Natural killer cell treated with Interleukin-12 subunit alpha and Interleukin-12 subunit beta and Interleukin-15 and Interleukin-18, amount 100 ng/mL, for 72 hours (primary cell): ENCODE measurements at places on chromosomes 2 and 18.

GRCh38 chr2:110680709-110681108 lies 2.8 kb upstream of the BUB1 start:
- H3K4me1 ChIP-seq: peaks cover 24% of the 10 kb centered on the region
- no peaks in the 10 kb centered on the region for H3K36me3 ChIP-seq
- H3K4me3 ChIP-seq: no peak overlapping the region
- peaks cover 12% of the 10 kb centered on the region for H3K27me3 ChIP-seq

DNA sequence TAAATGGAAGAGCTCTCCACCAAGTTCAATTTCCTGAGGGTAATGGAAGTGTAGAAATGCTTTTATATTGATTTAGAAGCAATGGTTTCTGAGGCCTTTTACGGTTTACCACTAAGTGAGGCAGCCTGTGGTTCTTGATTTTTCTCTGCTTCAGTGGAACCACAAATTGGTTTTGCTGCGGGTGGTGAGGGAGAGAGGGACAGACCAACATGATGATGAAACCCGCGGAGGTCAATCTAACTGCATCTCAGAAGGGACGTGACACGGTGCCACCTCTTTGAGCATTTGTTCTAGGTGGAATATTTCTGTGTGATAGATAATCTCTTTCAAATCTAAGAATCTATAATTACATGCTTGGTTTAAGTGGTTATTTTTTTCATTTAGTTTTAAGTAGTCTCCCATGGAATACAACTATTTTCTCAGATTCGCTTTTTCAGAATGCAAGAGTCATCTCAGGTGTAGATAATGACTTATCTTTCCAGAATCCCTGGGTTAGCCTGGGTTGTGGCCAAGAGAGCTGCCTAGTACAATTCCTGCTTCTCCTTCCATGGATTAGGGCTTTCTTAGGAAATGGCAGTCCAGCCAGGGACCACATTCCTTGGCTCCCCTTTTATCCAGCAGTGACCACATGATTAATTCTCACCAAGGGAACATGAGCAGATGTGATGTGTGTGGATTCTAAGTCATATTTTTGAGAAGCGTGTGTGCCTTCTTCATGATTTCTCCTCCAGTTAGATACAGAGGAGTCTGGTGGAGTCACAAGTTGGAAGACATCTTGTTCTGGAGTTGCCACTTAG lies 52.5 kb downstream of the KCNE4 start:
- no peaks in the 10 kb centered on the region for H3K36me3 ChIP-seq
- H3K27me3 ChIP-seq: no peaks in the 10 kb centered on the region
- H3K4me1 ChIP-seq: peaks cover 6% of the 10 kb centered on the region
- H3K27ac ChIP-seq: no peak overlapping the region

DNA sequence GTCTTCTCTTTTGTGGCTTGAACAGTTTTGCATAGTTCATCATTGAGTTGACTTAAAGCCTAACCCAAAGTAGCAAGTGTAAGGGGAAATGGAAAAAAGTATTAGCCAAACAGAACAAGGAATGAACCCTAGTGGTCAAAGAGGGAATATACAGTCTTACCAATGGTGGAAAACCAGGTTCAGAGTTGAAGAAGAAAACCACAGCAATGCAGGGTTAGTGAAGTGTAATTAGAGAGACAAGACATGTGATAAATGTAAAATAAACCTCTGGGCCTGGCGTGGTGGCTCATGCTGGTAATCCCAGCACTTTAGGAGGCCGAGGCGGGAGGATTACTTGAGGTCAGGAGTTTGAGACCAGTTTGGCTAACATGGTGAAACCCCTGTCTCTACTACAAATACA lies 2.4 kb downstream of the TTN start:
- H3K4me3 ChIP-seq: no peak overlapping the region
- H3K27ac ChIP-seq: no peak overlapping the region
- DNase-seq: no peak
- no peaks in the 10 kb centered on the region for H3K36me3 ChIP-seq
- H3K27me3 ChIP-seq: no peaks in the 10 kb centered on the region

DNA sequence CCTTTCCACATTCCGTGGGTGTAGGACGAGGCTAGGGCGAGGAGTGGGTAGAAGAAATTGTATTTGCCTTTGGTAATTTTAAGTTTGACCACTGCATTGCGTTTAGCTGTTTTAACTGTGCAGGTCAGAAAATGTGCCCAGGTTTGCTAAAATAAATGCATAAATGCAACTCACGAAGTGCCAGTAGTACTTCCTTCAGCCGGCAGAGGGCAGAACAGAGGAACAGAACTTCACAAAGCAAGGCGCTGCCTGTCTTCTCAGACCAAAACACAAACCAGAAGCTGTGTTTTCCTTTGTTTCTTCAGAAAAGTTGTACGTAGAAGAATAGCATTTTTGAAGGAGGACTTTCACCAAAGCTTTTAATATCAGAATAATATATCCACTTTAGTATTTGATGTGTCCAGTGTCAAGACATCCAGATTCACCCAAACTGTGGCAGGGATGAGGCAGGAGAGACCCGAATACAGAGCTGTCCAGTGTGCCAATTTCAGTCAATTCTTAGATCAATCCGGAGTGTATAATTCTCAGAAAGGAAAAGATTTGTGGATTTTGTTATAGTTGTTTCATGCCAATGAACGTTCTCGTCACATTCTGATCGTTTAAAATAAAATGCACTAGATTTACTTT lies 348.6 kb downstream of the DLGAP1 start:
- H3K4me1 ChIP-seq: no peaks in the 10 kb centered on the region
- no peak for DNase-seq
- no peaks in the 10 kb centered on the region for H3K27me3 ChIP-seq
- no peak overlapping the region for H3K4me3 ChIP-seq
- no peaks in the 10 kb centered on the region for H3K36me3 ChIP-seq
- H3K27ac ChIP-seq: no peak overlapping the region

DNA sequence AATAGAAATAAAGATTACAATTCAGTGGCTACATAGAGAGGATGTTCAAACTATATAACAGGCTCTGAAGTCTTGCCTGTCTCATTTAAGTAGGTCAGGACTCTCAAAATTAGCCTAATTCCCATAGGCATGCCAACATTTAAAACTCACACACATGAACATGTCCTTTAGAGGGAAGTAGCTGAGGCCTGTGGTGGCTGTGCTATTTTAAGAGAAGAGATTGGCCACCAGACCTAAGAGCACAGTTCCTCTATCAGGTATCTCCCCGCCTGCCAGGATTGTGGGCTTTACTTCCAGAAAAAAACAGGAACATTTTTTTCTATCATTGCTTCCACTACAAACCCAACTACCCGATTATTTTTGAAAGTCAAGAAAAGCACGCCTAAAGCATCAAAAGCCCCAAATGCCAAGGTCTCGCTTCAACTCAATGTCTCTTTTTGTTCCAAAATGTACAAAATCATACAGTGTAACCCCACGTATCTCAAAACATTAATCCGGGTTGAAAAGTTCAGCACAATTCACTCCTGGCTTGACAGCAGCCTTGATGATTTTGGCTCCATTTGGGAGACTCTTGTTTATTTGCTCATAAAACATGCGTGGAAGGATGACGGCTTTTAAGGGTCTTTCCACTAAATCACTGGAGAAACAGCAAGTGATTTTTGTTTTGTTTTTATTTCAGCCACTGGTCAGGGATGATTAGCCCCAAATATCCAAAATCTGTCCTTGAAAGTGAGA lies 15.3 kb downstream of the FHL2 start:
- H3K27me3 ChIP-seq: peaks cover 8% of the 10 kb centered on the region
- no peak for DNase-seq
- H3K4me1 ChIP-seq: no peaks in the 10 kb centered on the region
- H3K4me3 ChIP-seq: no peak overlapping the region

DNA sequence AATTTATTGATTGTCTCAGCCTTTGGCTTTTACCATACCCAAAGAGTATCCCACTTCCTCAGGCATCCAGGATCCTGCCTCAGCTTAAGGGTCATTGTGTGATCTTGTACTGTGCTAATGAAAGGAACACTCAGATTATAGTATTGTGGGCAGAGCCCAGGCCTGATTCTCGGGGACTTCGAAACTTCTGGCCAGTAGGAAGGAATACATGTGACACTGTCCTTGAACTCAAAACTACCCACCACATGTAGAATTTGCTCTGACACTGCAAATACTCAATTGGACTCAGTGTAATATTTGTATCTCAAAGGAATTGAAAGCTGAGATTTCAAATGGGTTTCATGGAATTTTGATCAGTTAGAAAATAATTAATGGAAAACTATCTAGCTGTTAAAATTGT lies 15.9 kb downstream of the DIS3L2 start:
- no peaks in the 10 kb centered on the region for H3K27me3 ChIP-seq
- no peak overlapping the region for H3K27ac ChIP-seq
- no peak for DNase-seq
- H3K4me1 ChIP-seq: no peaks in the 10 kb centered on the region
- no peaks in the 10 kb centered on the region for H3K36me3 ChIP-seq

GRCh38 chr2:229666811-229667210 lies 47.5 kb downstream of the DNER start:
- no peak for DNase-seq
- no peak overlapping the region for H3K27ac ChIP-seq
- H3K4me1 ChIP-seq: no peaks in the 10 kb centered on the region
- peaks cover 17% of the 10 kb centered on the region for H3K27me3 ChIP-seq
- no peak overlapping the region for H3K4me3 ChIP-seq

GRCh38 chr2:177489719-177490301 lies 97.2 kb downstream of the AGPS start:
- no peak overlapping the region for H3K27ac ChIP-seq
- peaks cover 8% of the 10 kb centered on the region for H3K36me3 ChIP-seq
- no peaks in the 10 kb centered on the region for H3K27me3 ChIP-seq
- no peaks in the 10 kb centered on the region for H3K4me1 ChIP-seq
- H3K4me3 ChIP-seq: no peak overlapping the region

GRCh38 chr2:233482616-233483015 lies 84.0 kb downstream of the USP40 start:
- DNase-seq: no peak
- H3K27ac ChIP-seq: no peak overlapping the region
- H3K27me3 ChIP-seq: no peaks in the 10 kb centered on the region

GRCh38 chr2:177541258-177541991 lies 148.9 kb downstream of the AGPS start:
- H3K27ac ChIP-seq: no peak overlapping the region
- DNase-seq: no peak
- no peaks in the 10 kb centered on the region for H3K4me1 ChIP-seq
- no peaks in the 10 kb centered on the region for H3K27me3 ChIP-seq
- H3K36me3 ChIP-seq: no peaks in the 10 kb centered on the region

DNA sequence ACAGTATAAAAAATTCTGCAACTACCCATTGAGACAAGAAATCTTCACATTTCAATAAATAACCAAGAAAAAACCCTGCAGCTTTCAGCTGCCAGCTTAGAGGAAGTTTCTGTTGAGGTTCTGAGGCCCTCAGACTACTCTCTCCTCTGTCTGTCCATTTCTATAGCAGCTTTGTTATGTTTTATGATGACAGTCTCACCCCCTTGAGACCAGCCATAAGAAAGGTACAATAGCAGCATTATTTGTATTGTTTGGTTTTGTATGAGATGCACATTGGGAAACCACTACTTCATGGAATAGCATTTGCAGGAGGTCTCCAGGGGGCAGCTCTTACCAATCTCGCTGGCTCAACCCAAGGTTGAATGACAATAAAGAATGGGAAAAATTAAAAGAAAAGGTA lies 334.6 kb upstream of the VRK2 start:
- DNase-seq: no peak
- no peaks in the 10 kb centered on the region for H3K27me3 ChIP-seq
- no peaks in the 10 kb centered on the region for H3K36me3 ChIP-seq

DNA sequence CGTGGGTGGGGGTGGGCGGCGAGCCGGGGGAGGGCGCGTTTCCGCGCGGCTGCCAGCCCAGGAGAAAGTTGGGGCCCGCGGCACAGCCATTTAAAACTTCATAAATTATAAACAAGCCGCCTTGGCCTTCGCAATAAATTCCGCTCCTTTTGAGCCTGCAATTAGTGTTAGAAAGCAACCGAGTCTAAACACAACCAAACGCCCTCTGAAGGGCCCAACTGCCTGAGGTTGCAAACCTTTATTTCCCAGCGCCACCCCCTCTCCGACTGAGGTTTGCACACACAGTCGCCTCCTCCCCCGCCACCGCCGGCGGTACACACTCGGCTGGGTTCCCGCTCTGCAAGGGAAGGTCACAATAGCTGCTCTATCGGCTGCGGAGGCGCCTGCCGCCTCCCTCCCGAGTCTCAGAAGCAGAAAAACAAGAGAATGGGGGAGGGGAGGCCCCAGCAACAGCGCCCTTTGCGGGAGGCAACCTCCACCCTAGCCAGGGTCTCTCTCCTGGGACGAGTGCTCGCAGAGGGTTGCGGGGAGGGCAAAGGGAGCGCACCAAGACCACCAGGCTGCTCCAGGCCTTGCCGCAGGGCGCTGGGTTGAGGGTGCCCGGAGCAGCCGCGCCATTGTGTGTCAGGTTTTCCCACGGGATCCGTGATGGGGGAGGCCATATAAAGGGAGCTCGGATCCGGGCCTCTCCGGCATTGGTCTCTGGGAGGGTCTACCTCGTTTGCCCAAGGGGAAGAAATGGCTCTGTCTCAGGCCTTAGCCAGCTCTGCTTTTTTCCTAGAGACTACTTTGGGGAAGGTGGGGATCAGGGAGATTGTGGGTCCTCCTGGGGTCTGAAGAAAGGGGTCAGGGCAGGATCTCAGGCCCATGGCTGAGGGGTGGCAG lies 13.4 kb upstream of the HOXD1 start:
- peaks cover 4% of the 10 kb centered on the region for H3K4me1 ChIP-seq
- H3K27me3 ChIP-seq: peaks cover 69% of the 10 kb centered on the region
- H3K27ac ChIP-seq: no peak overlapping the region
- H3K36me3 ChIP-seq: peaks cover 6% of the 10 kb centered on the region
- no peak overlapping the region for H3K4me3 ChIP-seq

DNA sequence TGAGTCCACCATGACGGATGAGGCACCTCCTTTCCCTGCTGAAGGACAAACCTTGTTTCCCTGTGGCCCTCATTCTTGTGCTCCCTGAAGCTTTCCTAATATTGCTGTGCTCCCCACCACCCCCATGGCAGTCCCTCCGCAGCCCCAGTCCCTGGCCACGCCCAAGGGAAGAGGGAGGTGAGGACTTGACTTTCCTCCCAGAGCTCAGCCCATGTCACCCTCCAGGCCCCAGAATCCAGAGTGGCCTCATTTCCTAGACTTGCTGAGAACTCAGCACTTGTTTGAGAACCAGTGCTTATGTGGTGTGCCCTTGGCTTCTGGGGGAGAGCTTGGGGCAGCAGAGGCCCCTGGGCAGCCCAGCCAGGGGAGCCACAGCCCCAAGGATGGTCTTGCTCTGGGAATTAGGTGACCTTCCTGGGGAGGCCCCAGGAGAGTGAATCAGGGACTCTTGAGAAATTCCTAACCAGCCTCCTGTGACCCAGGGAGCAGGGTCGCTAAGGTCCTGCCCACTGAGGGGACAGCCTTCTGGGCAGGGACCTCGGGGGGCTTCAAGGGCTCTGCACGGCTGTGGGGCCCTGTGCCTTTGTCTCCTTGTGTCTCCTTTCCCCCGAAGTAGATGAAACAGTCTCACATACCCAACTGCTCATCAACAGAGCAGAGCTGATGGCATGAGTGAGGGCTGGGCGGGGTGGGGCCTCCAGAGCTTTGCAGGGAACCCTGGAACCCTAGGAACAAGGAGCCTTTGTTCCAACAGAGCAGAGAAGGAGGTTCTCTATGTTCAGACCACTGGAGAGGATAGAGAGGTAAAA lies 27.9 kb downstream of the PSD4 start:
- peaks cover 6% of the 10 kb centered on the region for H3K36me3 ChIP-seq
- H3K27ac ChIP-seq: no peak overlapping the region
- no peak overlapping the region for H3K4me3 ChIP-seq
